ENCODE measurements at places on chromosomes 3 and 15.

DNA sequence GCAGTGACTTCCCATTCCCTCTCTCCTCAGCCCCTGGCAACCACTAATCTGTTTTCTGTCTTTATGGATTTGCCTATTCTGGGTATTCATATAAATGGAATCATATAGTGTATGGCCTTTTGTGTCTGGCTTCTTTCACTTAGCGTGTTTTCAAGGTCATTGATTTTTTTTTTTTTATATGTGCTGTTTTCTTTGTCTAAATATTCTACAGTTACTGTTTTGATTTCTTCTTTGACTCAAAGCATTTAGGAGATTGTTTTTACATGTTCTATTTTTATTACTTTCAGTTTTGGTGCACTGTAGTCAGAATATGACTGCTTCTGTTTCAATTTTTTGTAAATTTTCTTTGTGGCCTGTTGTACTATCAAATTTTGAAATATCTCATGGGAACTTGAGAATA is 71.9 kb upstream of the RNU6-1 start:
- no peak for DNase-seq

GRCh38 chr3:154214306-154214705 is 93.1 kb downstream of the ARHGEF26 start:
- no peak for DNase-seq

GRCh38 chr3:165784337-165784736 is 52.9 kb downstream of the BCHE start:
- no peak for DNase-seq

DNA sequence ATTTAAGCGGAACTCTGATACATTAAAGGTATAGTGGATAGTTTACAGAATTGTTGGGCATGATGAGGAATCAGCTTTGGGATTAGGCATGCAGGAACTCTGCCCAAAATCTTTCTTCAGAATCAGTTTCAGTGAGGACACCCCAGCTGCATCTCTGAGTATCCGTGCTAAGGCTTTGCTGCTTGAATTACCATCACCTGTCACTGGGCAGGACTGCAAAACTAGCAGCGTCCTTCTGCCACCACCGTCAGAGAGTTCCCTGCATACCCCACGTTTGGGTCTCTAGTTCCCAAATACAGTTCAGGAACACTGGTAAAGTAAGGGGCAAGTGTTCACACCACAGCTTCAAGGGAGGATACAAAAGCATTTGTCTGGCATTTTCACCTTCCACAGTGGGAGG is 164.6 kb upstream of the ARHGEF26 start:
- DNase-seq: no peak

- DNase-seq: no peak
Observed at GRCh38 chr15:43212299-43212698, 8.5 kb downstream of the EPB42 start.

DNA sequence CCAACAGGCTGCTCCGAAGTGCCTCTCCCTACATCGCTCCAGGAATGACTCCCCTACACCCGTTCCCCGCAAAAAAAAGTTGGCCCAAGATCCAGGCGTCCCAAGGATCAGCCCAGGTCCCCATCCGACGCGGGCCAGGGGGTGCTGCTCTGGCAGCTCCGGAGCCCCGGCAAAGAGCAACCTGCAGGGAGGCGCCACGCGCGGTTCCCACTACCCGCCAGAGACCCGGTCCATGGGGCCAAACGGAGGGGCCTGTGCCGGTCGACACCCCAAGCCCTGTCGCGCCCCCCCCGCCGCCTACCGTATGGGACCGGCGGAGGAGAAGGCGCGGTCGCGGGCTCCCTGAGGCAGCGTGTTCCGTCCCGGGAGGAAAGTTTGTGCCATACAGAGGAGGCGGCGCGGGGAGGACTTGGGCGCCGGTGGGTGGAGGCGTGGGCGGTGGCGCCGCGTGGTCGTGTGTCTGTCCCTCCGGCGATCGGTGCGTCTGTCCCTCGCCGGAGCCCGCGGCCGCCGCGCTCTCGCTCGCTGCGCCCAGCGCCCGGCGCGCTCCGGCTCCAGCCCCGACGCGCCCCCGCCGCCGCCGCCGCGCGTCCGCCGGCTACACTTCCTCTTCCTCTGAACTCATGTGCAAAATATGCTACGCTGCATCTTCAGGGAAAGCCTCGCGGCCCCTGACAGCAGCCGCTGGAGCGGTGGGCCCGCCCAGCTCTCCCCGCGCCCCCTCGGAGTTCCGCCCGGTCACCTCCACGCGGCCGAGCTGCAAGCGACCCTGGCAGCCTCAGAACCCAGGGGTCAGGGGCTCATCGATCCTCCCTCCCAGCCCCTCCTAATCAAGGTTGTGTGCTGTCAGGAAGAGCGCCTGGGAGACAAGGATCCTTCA is at the start of gene RFTN1:
TSS of gene RFTN1 (minus strand) at position 559 of the 880 bp plus-strand sequence. CDS start 19,830 bp downstream, outside the sequence.
- DNase-seq: peak; percentile 57

Data from CD4-positive, alpha-beta T cell treated with Interleukin-17A for 1 hour (primary cell).